Activated CD8-positive, alpha-beta memory T cell treated with anti-CD3 and anti-CD28 coated beads for 24 hours (primary cell): ENCODE measurements at places on chromosomes 3 and 15.
A peak's percentile ranks its signal among the peaks of the same experiment; 100 is the strongest.

DNA sequence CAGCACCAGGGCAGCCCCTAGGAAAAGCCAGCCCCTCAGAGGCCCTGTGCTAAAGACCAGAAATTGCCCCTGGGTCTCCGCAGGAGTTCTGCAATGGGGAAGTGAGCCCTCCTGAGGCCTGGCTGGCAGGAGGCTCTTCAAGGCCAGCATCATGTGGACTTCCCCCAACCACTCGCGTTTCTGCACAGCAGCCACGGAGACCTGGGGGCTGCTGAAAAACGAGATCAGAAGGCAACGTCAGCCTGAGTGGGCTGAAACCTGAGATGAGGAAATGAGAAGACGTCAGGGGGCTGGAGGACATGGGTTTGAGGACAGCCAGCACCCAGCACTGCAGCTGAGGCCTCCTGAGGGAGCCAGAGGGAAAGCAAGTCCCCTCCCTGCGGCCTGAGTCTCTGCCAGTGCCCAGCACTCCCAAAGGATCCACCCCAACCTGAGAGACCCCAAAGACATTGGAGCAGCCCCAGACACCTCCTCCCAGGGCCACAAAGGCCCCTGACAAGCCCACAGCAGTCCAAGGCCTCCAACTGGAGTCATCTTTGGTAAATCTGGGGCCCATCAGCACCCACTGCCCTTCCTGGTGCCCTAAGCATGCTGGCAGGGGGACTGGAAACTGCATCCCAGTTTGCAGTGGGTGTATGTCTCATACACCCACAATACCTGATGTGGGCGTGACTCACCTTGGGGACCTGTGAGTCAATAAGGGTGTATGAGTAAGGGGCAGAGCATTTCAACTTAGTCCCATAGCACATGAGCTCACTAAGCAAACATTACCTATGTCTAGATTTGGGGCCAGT is 29.2 kb upstream of the CYP11A1 start:
- peak; percentile 83 for DNase-seq

- DNase-seq, result no peak
Observed at GRCh38 chr15:31554261-31554660, 227.6 kb downstream of the KLF13 start.

DNA sequence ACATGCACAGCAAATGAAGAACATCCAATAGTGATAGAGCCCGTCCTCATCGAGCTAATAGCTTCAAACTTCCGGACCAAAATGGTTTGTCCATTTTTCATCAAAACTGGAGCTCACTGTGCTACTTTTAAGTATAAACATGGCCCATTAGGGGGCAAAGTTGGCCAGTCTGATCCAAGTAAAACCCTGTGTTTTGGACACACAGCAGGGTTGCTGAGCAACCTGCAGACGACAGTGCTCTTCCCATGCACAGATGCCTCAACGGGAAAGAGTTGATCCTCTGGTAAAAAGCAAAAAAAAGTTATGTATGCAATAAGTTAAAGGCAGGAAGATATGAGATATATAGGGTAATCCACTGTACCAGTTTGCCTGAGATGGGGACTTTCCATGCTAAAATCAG is 244.0 kb upstream of the THBS1 start:
- no peak for DNase-seq

DNA sequence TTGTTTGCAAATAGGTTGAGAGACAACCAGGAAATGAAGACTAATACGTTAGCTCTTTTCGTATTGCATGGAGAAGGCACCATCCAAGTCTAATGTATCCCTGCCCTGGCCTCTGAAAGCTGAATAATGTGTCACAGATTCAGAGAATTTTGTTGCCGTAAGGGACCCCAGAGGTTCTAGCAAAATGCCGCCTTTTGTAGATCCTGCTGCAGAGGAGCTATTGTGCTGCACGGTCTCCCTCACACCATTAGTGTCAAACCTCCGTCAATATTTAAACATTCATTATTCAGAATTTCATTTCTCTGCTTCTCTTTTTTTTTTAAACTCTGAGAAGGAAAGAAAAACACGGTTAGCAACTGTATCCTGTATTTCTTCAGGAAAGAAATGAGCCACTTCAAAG is 238.7 kb downstream of the EPHB1 start:
- no peak for DNase-seq

DNA sequence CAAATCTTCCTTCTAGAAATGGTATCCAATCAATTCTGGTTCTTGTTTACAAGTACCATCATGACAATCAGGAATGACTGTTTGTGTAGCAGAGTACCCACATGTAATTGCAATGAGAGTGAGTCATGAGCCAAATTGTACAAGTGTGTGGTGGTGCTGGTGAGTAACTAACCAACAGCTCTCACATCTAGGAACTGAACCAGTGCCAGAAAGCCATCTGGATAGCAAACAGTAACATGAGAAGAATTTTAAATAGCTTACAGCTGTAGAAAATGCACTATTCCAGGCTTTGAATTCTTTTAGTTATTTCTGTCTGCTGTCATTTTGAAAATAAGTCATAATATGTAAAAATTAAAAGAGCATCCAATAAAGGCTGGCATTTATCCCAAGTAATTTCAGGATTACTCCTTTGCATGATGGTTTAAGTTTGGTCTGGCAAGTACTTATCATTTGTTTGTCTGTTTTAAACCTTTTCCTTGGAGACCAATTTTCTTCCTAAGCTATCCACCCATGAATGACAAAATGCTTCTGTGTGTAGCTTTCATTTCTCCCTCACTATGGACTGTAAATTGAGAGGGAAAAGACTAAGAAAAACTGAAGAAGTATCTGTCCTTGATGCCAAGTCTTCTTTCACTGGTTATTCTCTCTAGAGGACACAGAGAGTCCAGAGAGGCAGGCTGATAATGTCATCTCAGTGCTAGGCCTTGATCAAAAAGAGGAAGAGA is 60.0 kb downstream of the PIK3CB start:
- no peak for DNase-seq

DNA sequence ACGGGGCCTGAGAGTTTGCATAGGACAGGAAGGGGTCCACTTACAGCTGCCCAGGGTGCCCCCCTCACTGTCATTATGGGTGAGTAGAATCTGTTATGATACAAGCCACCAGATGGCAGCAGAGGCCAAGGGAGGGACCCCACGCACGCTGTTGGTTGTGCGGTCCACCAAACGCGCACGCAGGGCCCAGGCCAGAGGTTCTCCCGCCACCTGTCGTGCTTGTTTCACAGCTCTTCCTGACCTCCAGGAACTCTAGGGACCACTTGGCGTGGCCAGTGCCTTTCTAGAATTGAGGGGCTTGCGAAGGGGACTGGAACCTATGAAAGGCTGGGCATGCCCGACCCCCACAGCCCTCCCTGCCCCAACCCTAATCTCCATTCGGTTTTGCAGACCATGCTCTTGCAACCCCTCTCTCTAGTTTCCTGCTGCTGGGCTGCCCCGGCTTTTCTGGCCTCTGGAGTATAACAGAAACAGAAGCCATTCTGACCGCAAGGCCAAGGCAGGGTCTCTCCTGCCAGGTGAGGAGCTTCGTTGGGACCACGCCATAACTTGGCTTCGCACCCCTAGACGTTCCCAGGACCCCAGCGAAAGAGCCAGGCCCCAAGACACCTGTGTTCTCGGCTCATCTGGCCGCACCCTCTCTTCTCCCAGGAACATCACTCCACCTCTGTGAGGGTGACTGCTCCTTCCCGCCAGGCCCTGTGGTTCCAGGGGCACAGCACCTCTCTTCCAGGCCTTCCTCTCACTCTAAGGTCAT is 46.0 kb downstream of the ALDH1L1 start:
- peak; percentile 78 for DNase-seq

GRCh38 chr15:40344631-40345120 is 3.9 kb upstream of the CCDC9B start:
- peak; percentile 87 for DNase-seq

DNA sequence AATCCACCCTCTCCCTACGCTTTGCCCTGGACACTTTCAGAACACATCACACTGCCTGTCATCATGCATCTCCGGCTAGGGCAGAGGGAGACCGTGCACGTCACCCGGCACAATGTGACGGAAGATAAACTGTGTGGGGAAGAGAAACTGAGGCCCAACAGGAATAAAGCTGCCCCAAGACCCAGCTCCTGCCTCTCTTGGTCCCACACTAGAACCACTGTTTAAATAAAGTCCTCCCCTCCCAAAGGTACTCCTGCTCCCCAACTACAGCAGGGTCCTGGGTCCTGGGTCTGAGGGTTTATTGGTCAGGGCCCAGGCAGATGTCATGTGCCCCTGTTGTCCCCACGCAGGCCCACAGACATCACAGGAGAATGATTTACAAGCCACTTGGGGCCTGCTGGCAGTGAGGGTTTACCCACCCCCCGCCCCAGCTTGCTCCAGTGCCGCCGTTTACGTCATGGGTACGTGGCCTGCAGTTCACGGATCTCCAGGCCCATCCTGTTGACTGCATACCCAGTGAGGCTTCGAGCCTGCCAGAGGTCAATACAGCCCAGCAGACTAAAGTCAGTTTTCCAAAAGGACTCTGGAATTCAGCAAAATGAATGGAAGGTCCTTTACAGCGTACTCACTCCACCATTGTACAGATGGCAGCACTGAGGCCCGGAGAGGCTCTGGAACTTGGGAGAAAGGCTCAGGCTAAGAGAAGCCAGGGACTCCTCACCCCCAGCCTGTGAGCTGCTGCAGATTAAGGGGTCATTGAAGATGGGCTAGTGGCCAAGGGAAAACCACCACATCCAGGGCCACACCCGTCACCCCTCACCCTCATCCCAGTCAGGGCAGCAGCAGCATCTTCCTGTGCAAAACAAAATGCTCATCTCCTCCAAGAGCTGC is 23.2 kb downstream of the ALS2CL start:
- DNase-seq, result no peak

GRCh38 chr3:9231471-9231870 is 18.0 kb downstream of the SRGAP3 start:
- DNase-seq, result no peak

- no peak for DNase-seq
Observed at GRCh38 chr3:156460206-156460611, 94.7 kb downstream of the SSR3 start.

DNA sequence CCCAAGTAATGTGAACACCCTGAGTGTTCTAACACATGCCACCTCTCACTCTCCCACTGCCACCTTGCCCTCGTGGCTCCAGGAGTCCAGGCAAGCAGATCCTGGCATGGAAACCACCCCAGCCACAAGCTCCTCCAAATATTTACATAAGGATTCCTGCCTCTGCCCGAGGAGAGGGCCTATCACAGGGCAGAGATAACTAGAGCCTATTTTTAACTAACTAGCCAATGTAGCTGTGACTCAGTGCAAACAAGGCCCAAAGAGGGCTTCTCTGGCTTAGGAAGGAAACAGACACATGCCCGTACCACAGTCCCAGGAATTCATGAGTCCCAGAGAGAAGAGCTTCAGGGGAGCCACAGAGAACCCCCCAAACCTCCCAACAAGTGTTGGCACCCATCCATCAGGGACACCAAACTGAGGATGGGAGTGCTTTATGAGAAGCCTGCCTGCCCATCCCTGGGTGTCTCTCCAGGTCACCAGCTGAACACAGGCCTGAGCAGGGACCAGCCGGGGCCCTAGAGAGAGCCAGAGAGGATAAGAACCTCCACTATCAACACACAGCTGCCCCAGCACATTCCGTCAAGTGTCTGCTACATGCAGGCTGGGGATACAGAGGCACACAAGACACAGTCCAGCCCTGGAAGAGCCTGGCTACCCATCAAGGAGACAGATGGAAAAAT is 9.2 kb downstream of the FYCO1 start:
- DNase-seq, result no peak

DNA sequence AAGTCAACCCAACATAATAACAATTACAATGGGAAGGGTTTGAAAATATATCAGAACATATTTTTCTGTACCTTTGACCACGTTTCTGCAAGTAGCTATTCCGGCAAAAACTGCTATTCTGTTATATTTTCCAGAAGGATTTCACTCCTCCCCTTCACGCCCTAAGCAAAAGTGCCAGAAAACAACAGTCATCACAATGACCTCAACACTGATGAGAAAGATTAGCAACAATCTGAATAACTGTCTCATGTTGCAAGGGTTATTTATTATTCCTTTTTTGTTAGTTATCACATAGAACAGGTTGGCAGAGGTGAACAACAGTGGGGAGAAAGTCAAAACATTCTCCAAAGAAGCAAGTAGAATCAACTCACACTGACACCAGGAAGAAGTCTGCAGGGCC is 269.4 kb upstream of the ARRDC4 start:
- DNase-seq, result no peak

- DNase-seq, result no peak
Observed at GRCh38 chr15:63390689-63391088, 9.0 kb upstream of the CA12 start.

DNA sequence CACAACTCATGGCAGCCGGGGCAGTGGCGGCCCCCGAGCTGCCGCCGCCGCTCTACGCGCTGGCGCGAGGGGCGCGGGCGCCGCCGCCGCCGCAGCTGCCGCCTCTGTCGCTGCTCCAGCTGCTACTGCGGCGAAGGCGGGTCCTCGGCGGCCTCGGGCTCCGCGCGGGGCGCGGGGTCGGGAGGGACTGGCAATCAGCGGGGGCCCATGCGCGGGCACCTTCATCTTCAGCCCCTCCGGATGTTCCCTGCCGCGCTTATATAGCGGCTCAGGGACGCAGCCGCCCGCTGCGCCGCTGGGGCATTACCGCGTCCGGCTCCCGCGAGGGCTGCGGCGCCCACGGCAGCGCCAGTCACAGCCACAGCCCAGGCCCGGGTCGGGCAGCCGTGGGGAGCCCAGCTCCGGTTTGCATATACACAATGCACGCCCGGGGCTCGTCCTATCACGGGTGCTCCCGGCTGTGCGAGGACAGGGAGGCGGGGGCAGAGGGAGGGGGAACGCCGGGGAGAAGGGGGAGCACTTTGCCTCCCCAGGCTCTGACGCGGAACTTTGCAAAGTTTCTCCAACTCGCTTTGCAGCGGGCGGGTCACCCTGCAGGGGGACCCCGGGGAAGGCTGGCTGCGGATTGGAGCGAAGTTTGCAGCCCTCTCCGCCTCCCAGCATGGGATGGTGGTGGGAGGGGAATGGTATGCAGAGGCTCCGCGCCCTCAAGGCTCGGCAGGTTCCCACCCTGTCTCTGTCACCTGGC is at the start of gene VGLL3:
Gene VGLL3 (minus strand): TSS at position 416 of the 748 bp plus-strand sequence. CDS start 406 bp downstream, at position 10.
- DNase-seq, result no peak

- no peak for DNase-seq
Observed at GRCh38 chr3:41874022-41874421, 87.9 kb downstream of the ULK4 start.

DNA sequence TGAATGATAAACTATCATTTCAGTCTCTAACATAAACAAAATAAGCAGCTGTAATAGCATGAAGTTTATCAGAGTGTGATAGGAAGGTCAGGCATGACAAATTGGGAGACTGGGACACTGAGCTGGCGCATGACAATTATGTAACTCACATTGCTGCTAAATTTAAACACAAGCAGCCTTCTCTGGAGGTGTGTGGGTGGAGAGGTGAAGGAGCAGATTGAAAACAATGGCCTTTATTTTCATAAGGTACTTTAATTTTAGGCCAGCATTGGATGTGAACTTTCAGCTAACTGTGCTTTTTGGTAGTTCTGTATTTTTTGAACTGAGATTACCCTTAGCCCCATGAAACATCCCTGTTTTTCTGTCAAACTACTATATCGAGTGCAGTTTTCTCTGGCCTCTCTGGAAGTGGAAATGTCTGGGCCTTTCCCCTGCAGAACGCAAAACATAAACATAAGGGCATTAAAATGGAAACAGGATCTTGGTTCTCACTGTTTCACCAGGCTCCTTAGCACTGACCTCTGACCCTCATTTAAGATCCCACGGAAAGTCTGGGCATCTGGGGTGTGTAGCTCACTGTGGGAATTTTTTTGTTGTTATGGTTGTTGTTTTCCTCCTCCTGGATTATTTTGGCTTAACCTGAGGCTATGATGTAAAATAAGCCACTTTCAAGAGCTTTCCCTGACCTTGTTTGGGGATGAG is 160.1 kb upstream of the DPH6 start:
- DNase-seq, result no peak

GRCh38 chr3:152184971-152185686 is 83.6 kb upstream of the MBNL1 start:
- no peak for DNase-seq
